SJCRH30 (cell line): ENCODE measurements at places on chromosomes 6 and 20. TPM values are rescaled to one million over a fixed set of nuclear protein-coding genes. Genes with fewer than 3 reads are reported as not detected.

BTN1A1 gene
- total RNA-seq = 0.04 TPM in 1 of 2 replicates, not detected in the other

OPRM1 gene
- total RNA-seq = not detected in 2 replicates

RFX6 gene
- not detected in 2 replicates for total RNA-seq

FAM209B gene
- 0.20 TPM in 1 of 2 replicates, not detected in the other for total RNA-seq

PSORS1C2 gene
- total RNA-seq = not detected in 2 replicates

FAM209A gene
- total RNA-seq = not detected in 2 replicates

TAGAP gene
- 4.7 and 5.2 TPM in 2 replicates for total RNA-seq

FOXF2 gene
- 2.8 and 3.7 TPM in 2 replicates for total RNA-seq

CGA gene
- 0.20 TPM in 1 of 2 replicates, not detected in the other for total RNA-seq

ABHD16B gene
- total RNA-seq = not detected in 2 replicates

TSPO2 gene
- not detected in 2 replicates for total RNA-seq

IER3 gene
- total RNA-seq = 19.9 and 22.1 TPM in 2 replicates

WFDC10B gene
- not detected in 2 replicates for total RNA-seq

EDN1 gene
- 0.08 and 0.10 TPM in 2 replicates for total RNA-seq

TNF gene
- total RNA-seq = not detected in 2 replicates

SDCBP2 gene
- total RNA-seq = 0.71 TPM in 2 replicates

MED20 gene
- 33.4 and 34.8 TPM in 2 replicates for total RNA-seq

UBD gene
- total RNA-seq = not detected in 2 replicates

TMEM74B gene
- not detected in 2 replicates for total RNA-seq

SLPI gene
- not detected in 2 replicates for total RNA-seq

SALL4 gene
- not detected in 2 replicates for total RNA-seq

UNC5CL gene
- total RNA-seq = 0.23 and 0.40 TPM in 2 replicates

SYCP2 gene
- 0.75 TPM in 1 of 2 replicates, not detected in the other for total RNA-seq

CPNE5 gene
- 0.57 TPM in 1 of 2 replicates, not detected in the other for total RNA-seq

MOCS3 gene
- total RNA-seq = 14.8 and 15.1 TPM in 2 replicates

FOXS1 gene
- 55.5 and 69.0 TPM in 2 replicates for total RNA-seq

SUN5 gene
- not detected in 2 replicates for total RNA-seq

NKAIN4 gene
- 15.5 and 16.4 TPM in 2 replicates for total RNA-seq

OXT gene
- total RNA-seq = not detected in 2 replicates

DDO gene
- 0.14 and 0.43 TPM in 2 replicates for total RNA-seq

RIPPLY2 gene
- total RNA-seq = 0.06 and 0.15 TPM in 2 replicates

TMEM217 gene
- total RNA-seq = 0.73 TPM in 1 of 2 replicates, not detected in the other
